ENCODE measurements at places on chromosomes 6 and 20.

GRCh38 chr6:147204843-147205311, 660 bp downstream of the STXBP5 start:
- DNase-seq, result no peak

DNA sequence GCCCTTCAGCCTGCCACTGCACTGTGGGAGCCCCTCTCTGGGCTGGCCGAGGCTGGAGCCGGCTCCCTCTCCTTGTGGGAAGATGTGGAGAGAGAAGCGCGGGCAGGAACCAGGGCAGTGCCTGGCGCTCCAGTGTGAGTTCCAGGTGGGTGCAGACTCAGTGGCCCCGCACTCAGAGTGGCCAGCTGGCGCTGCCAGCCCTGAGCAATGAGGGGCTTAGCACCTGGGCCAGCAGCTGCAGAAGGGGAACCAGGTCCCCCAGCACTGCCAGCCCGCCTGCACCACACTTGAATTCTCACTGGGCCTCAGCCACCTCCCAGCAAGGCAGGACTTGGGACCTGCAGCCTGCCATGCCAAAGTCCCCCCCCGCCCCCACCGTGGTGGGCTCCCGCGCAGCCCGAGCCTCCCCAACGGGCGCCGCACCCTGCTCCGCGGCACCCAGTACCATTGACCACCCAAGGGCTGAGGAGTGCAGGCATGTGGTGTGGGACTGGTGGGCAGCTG, 205.9 kb downstream of the CLVS2 start:
- no peak for DNase-seq

DNA sequence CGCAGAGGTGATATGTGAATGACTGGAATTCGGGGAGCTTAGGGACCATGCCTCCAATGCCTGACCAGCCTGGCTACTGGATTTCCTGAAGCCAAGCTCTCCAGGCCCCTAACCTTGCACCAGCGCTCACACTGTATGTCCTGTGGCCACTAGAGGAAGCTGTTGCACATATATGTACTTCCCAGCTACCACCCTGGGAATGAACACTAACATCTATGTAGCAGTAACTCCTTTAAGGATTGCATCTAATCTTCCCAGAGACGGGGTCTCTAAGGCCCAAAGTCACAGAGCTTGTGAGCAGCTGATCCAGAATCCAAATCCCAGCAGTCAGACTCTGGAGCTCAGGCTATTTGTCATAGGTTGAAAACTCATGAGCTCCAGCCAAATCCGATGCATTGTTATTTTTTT, 20.4 kb upstream of the BPIFB1 start:
- DNase-seq, result no peak

DNA sequence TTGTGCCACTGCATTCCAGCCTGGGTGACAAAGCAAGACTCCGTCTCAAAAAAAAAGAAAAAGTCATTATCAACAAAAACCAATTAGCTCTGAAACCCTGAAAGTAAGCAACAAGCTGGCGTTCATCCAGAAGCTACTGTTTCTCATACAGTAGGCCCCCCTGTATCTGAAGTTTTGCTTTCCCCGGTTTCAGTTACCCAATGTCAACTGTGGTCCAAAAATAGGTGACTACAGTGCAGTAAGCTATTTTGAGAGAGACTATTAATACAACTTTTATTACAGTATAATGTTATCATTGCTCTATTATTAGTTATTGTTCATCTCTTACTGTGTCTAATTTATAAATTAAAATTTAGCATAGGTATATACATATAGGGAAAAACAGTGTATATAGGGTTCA, 135.1 kb downstream of the KIF16B start:
- no peak for DNase-seq

- DNase-seq, result no peak
These were observed 350.1 kb upstream of the TSHZ2 start for GRCh38 chr20:52622081-52622480.

DNA sequence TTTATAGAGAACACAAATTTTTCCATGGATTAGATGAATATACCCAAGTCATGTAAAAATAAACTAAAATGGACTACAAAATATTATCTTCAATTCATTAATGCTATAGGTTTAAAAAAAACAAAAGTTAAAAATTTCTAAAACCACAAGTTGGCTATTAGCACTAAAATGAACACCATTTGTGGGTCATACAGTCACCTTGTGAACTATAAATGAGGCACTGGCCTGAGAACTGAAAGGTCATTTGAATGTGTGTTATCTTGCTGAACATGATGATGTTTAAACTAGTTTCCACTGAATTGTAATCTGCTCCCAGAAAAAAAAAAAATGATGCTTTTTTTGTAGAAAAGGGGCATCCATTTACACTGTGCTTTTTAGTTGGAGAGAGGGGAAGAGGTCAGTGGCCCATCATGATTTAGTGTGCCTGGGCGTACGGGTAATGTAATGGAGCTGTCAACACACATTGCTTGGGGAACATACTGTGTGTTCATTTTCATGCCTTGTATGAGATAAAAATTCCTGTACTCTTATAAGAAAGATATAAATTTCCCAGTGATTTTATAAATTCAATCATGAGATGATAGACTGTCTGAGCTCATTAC, 96.6 kb upstream of the FKBP1C start:
- DNase-seq, result no peak

DNA sequence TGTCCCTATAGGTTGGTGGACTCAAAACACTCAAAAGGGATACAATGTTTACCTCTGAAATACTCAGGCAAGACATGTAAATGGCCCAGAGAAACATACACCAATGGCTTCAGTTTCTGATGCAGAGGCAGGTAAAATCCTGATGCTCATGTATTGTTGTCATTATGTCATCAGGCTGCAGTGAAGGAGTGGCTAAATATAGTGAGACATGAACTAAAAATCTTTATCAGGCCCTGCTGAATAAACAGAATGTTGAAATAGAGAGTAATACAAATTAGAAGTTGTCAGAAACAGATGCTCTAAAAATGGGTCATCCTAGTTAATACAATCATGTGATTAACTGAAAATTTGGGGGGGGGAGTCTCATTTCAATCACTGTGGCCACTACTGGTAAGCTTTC, 20.4 kb downstream of the PTPRK start:
- no peak for DNase-seq

DNA sequence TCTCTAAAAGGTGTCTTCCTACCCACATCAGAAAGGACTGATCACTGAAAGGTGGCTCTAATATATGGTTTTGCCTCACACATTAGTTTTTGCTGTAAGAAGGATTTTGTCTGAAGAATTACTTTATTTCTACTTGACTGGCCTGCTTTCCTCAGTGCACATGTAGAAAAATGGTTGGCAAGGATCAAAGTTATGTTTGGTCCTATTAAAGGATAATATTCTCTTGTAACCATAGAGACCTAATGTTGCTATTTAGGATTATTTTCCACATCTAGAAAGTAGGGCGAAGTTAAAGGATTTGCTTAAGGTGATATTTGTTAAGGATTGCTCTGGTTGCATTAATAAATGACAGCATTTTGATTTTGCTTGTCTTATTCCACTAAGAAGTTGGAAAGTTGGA, 40.7 kb downstream of the PHACTR2 start:
- DNase-seq, result no peak

DNA sequence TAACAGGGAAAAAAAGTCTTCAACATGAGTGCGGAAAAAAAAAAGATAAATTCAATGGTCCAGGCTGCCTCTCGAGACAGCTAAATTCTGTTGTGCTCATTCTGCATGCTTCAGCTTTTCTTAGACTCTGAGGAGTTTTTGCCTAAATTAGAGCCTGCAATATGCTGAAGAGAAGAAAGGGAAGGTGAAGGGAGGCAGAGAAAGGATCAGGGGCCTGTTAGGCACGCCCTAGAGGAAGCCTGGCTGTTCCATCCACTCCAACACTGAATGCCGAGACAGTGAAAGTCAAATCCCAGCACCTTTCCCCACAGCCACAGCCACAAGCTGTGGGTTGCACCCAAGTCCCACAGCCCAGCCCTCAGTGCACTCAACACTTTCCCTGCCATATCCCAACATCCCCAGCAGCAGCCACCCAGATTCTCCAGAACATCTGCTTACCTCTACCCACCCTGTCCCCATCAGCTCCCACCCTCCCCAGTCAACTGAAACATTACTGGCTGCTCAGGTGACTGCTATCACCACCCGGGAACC, 37.3 kb downstream of the PREX1 start:
- DNase-seq, result no peak

- DNase-seq, result no peak
These were observed 49.4 kb downstream of the BACH2 start for GRCh38 chr6:90247262-90247661.

DNA sequence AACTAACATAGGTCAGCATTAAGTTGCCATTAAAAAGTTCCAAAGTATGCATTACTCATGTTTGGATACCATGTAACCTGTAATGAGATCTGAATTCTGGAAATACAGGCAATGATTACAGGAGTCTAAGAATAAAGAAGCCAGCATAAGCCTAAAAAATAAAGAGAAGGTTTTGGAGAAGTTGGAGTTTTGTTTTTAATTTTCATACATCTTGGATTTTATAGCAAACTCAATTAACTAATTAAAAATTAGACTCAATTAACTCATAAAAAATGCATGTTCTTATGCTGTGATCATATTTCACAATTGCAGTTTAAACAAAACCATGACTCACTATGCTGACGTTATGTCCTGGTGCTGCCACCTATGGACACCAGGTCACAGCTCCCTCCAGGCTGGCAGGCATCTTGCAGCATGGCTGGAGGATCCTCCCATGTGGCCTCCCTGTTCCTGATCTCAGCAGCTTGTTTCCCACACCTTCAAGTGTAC, 648.8 kb upstream of the AGPAT4 start:
- no peak for DNase-seq

DNA sequence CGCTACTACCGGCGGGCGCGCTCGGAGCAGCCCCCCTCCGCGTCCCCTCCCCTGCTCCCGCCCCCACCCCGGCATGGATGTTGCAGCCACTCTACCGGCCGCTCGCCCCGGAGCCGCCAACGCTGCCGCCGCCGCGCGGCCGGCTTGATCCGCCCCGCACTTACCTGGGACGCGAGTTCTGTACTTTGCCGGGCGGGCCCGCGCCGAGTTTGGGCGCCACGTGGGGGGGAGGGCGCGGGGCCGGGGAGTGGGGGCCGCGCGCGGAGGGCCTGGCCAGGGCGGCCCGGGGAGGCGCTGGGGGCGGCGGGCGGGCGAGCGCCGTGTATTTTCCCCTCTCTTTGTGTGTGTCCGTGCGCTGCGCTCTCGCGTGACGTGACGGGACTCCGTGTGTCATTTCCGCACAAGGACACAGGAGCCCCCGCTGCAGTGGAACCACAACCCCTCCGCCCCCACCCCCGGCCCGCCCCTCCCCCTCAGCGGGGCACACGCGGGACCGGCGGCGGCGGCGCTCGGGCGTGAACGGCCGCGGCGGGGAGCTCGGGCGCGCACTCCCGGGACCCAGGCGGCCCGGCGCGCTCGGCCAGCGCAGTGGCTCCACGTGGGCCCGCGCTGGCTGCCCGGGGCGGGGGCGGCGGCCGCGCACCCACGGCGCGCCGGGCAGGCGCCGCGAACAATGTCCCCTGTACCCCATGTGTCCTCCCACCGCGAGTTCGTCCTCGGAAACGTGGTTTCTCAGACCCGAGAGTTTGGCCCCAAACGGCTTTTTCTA, at the start of gene BEND3:
Gene BEND3 (minus strand): TSS at position 590 of the 769 bp plus-strand sequence. CDS start 16,230 bp downstream, outside the sequence.
- DNase-seq, result no peak

GRCh38 chr20:3090565-3090964, 6.0 kb upstream of the AVP start:
- no peak for DNase-seq

- no peak for DNase-seq
These were observed 123.8 kb upstream of the MTHFD1L start for GRCh38 chr6:150741633-150742200.

DNA sequence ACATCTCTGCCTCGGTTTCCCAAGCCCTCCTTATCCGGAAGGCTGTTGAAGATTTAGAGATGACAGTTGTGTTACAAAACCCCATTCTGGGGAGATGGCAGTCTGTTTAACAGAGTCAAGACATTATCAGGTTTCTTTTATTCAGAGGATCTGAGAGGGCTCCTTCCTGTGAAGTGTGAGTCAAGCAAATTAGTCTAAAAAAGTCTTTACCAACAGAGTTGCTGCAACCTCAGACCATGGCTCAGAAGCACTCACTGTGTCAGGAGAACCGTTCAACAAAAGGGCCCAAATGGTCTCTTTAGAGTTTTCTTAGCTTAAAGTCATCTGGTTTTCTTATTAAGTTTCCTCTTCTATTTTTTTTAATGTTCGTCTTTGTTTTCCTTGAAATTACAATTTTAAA, 717.8 kb downstream of the EPM2A start:
- no peak for DNase-seq

GRCh38 chr20:9838035-9838377, 870 bp downstream of the PAK5 start:
- DNase-seq, result no peak

GRCh38 chr6:105780146-105780860, 305.8 kb upstream of the PRDM1 start:
- DNase-seq, result no peak

- no peak for DNase-seq
These were observed 54.4 kb downstream of the PDSS2 start for GRCh38 chr6:107405002-107405401.

DNA sequence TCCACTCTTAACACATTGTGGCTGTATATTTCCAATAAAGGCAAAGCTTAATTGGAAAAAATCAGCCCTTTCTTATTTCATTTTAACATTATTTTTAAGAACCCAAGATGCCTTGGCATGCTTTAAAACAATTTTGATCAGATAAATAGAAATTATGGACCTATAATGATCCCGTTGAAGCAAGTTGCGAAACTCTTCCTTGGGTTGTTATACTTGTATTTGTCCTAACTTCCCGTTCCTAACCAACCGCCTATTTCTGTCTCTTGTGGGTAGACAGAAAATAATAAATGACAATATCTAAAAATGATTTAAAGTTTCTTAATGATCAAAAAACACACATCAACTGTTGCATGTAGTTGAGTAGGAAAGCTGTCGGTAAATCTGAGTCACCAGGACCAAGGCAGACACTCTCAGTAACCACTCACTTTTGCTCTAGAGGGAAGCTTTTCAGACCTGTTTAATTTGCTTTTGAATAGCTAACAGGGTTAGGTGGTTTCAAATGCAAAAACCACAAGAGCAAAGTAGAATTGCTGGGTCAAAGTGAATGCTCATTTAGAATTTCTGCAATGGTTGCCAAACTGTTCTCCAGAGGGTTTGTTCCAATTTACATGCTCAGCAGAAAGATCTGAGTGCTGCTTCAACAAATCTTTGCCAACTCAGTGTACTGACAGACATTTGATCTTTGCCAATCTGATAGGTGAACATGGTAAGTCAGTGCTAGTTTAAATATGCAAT, 34.2 kb upstream of the KCNK5 start:
- no peak for DNase-seq

- no peak for DNase-seq
These were observed 92.0 kb downstream of the RNASET2 start for GRCh38 chr6:166864333-166864732.

DNA sequence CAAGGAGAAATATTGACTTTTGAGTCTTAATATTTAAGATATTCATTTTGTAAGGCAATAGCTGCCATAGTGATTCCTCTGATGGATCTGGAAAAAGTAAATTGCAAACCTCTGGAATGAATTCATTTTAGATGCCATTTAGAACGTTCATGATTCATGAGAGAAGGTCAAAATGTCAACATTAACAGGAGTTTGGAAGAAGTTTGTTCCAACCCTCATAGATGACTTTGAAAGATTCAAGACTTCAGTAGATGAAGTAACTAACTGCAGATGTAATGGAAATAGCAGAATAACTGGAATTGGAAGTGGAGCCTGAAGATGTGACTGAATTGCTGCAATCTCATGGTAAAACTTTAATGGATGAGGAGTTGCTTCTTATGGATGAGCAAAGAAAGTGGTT, 100.9 kb upstream of the CCN2 start:
- no peak for DNase-seq

All from NCI-H1048 (cell line).